ENCODE measurements at places on chromosomes 2 and 18. TPM values are rescaled to one million over a fixed set of nuclear protein-coding genes. Genes with fewer than 3 reads are reported as not detected.

Gene SERPINB8
- polyA plus RNA-seq: 3.4 TPM

GRCh38 chr2:128781166-128781565 is 462.5 kb upstream of the HS6ST1 start:
- DNase-seq: no peak

Gene TPO
- polyA plus RNA-seq: 0.20 TPM

DNA sequence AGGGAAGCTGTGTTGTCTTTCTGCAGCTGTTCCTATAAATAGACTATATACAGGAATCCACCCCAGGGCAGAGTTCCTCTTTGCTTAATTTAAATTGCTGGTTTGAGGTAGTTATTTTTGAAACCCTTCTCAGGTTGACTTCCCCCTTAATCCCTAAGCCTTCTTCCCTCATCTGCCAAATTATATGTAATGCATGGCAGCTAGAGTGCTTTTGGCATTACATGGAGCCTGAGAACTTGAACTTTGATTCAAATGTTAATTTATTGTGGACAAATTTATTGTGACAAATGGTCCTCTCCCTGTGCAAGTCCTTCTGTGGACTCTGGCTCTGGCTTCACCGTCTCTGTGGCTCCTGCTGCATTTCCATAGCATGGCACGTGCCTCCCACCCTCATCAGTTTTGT is 29.2 kb downstream of the MYO1B start:
- DNase-seq: no peak

DNA sequence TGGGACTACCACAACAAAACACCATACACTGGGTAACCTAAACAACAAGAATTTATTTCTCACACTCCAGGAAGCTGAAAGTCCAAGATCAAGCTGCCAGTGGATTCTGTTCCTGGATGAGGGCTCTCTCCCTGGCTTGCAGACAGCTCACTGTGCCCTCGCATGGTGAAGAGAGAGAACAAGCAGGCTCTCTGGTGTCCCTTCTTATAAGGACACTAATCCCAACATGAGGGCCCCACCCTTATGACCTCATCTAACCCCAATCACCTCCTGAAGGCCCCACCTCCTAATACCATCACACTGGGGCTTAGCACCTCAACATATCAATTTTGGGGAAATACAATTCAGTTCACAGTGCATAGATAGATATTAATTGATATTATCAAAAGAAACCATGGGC is 83.5 kb downstream of the BIN1 start:
- no peak for DNase-seq

Measured in left kidney (tissue), 8 donors.